Uterus (tissue), 4 donors: ENCODE measurements at places on chromosomes 6 and 20. TPM values are rescaled to one million over a fixed set of nuclear protein-coding genes. Genes with fewer than 3 reads are reported as not detected.
A peak's percentile ranks its signal among the peaks of the same experiment; 100 is the strongest.

GRCh38 chr6:36120539-36120938 is 9.8 kb upstream of the MAPK13 start:
- DNase-seq: no peak

Gene FAM135A
- total RNA-seq: 99.5 TPM

DNA sequence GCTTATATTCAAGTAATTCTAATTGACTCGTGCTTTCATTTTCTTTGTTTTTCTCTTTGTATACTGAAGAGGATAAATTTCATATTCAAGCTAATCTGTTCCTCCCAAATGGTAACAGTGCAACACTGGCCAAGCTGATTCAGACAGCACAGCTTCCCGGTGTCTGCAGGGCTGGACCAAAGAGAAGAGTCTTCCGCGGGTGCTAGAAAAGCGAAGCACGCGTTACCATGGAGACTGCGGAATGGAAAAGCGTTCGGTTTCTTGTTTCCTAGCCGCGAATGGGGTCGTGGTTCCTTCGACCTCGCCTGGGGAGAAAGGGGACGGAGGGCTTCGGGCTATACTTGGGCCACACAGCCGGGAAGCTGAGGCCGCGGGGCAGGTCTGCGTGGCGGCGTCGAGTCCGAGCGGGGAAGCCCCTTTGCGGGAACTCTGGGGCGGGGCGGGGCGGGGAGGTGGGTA is 6.2 kb upstream of the ZNF311 start:
- DNase-seq: peak; percentile 30

DNA sequence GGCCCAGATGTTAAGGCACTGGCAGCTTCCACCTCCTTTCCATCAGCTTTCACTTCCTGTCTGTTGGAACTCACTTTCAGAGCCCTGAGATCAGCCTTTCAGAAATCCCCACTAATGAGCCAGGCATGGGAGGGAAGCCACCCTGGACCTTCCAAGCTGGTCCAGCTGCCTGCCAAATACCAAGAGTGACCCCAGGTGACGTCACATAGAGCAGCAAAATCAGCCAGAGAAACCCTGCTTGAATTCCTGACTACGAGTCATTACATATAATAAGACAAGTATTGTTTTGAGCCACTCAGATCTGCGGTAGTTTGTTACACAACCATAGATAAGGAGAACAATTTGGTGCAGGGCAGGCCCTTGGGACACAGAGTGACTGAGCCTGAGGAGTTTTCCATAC is 556.0 kb upstream of the JAG1 start:
- peak; percentile 32 for DNase-seq

- no peak for DNase-seq
Measured at GRCh38 chr6:27866357-27867050, 45.7 kb downstream of the OR2B2 start.

- no peak for DNase-seq
Measured at GRCh38 chr6:110542311-110543024, 66.1 kb upstream of the SLC22A16 start.

DNA sequence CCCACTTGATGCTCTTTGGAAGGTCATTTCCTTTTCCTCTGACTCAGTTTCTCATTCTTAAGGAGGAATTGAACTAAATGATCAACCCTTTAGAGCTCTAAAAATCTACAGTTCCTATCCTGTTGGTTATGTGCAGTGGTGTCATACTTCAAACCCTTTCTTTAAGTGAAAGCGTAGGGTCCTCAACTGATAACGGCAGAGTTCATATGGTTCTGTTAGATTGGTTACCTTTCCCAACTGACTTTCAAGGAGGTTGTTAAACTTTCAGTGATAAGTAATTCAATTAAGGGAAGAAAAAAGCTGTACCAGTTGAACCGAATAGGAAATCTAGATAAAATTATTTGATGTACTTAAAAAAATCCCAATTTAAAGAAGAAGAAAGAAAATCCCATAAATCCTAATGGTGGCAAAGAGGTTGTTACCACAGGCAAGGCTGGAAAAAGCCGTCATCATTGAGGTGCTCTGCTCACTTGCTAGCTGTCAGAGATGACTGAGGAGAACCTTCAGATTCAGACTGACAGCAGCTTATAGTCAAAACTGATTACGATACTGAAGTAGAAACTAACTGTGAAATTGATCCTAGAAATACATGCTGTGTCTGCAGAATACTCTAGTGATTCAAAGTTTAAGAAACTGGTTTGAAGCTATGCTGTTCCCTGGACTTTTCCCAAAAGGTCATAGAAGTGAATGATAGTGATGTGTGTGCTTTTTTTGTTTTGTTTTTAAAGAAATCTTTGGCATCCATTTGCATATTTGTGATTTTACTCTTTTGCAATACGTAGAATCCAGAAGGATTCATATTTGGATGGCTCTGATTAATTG is 16.2 kb downstream of the TMEM14A start:
- DNase-seq: no peak

Gene HEY2
- total RNA-seq: 9.3 TPM

DNA sequence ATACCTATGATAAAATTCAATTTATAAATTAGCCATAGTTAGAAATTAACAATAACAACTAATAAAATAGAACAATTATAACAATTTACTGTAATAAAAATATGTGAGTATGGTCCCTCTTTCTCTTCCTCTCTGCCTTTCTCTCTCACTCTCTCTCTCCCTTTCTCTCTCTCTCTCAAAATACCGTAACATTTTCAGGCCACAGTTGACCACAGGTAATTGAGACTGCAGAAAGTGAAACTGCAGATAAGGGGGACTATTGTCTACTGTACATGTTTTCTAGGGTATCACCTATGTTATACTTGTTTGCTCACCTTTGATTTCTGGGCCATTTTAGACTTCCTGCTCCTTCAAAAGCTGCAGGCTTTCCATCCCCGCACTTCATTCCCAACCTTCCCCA is 46.8 kb downstream of the LY86 start:
- no peak for DNase-seq

Gene TPX2
- not detected for total RNA-seq

GRCh38 chr6:52846002-52846401 is 5.4 kb upstream of the GSTA5 start:
- DNase-seq: no peak

- DNase-seq: no peak
Measured at GRCh38 chr20:13099676-13100075, 90.9 kb downstream of the SPTLC3 start.

DNA sequence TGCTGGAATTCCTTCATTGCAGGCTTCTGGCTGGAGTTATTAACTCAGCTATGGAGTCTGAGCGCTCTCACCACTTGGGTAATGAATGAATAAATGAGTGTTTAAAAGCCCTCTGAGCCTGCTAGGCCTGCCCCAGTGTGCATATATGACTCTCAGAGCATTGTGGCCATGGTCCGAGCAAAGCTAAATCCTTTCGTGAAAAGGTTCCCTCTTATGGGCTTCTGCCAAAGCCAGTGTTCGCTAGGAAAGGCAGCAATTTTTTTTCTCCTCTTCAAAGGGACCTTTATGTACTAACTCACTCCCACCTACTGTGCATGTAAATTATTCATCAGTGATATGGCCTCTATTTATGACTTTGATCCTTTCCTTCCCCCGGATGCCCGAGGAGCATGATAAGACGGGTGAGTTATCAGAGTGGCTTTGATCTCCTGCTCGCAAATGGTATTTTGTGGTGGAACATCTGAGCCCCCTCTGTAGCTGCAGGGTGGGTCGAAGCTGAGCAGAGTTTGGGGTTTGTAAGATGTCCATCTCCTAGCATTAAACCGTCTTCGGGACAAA is 88.6 kb downstream of the LINC00237 start:
- no peak for DNase-seq

DNA sequence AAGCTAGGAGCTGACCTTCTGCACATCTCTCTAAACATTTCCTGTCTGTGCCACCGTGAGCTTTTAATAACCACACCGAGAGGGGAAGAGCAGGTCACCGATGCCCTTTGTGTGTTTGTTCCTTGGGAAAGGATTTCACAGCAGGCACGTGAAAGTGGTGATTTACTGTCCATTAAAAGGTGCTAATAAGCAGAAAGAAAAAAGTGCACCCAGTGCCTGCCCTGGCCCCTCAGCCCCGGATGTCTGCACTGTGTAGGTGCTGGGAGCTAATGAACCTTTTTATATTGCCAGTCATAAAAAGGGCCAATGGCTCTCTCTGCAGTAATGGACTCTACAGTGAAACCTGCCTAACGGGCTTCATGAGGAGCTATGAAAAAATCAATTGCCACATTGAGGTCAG is 312.6 kb downstream of the C6orf118 start:
- no peak for DNase-seq

GRCh38 chr6:102660303-102660702 is 1266.8 kb downstream of the GRIK2 start:
- no peak for DNase-seq

GRCh38 chr20:18001131-18001921 is 32.5 kb downstream of the MGME1 start:
- DNase-seq: peak; percentile 74

Gene MLN
- total RNA-seq: not detected

Gene NKAPL
- total RNA-seq: not detected

Gene PPIL6
- total RNA-seq: 0.59 TPM

- no peak for DNase-seq
Measured at GRCh38 chr6:110221738-110222137, 41.5 kb downstream of the CDC40 start.

DNA sequence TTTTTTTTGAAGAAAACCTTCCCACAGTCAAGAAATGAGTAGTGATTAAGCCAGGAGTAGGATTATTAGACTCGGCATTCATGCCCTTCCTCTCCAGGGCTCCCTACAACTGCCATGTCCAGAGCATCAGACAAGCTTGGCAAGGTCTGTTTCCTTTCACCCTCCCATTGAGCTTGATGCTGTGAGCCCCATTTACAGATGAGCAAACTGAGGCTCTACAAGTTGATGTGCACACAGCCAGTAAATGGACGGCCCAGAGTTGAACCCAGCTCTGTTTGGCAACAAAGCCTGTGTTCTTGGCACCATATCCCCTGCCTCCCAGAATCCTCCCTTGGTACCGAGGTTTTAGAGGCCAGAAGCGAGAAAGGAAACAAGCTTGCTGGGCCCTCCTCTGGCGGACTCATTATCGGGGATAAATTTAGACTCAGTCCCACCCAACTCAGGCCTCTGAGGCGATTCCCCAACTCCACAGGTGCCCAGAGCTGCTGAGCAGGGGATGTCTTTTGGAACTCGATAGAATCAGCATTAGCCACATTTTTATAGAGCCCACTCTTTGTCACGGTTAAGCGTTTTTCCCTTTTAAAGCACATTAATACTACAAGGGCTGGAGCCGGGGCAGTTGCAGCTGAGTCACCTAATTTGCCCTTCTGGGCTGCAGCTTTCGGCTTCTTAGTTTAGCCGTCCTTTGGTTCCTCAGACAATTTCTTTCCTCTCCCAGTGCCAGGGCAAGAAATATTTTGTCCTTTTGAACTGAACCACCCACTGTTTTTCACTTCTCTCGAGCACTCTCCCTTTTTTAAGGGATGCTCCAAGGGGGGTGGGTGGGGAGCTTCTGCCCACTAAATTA is 23.0 kb upstream of the NFATC2 start:
- no peak for DNase-seq

Gene MAP3K7
- 56.8 TPM for total RNA-seq

GRCh38 chr20:46286977-46287376 is 21.3 kb downstream of the CDH22 start:
- DNase-seq: no peak

DNA sequence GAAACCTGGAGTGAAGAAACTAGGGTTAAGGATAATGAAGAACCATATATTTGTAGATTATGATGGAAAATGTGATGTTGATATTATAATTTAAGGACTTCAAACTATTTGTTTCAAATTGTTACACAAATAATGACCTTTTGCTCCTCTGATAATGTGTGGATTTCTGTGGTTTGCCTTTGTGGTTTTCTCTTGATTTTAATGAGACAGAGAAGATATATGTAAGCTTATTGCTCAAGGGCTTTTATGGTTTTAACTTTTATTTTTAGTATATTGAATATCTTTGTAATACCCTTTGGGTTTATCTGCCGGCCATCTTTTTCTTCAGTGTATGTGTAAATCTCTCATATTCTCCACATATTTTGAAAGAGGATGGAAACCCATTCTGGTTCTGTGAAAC is 362.3 kb downstream of the RIMS1 start:
- DNase-seq: no peak

- peak; percentile 53 for DNase-seq
Measured at GRCh38 chr6:35468980-35469750, 964 bp downstream of the RPL10A start.

GRCh38 chr6:46235242-46235641 is 64.5 kb upstream of the ENPP5 start:
- no peak for DNase-seq

DNA sequence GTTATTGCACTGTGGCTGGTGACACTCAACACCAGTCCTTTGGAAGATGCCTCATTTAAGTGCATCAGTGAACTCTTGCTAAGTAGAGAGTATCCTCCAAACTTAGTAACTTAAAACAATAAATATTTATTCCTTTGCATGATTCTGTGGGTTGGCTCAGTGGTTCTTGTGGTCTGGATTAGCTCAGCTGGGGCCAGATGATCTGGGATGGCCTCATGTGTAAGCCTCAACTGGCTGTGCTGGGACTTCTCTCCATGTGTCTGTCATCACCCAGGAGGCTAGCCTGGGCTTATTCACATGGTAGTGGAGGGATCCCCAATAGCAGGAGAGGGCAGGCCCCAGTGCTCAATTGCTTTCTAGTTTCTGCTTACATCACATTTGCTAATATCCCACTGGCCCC is 8.3 kb downstream of the LRRN4 start:
- DNase-seq: no peak

- no peak for DNase-seq
Measured at GRCh38 chr6:3707024-3707423, 44.5 kb downstream of the PXDC1 start.

Gene ELOVL5
- total RNA-seq: 59.1 TPM

GRCh38 chr6:84618046-84618752 is 146.2 kb downstream of the TBX18 start:
- DNase-seq: no peak

DNA sequence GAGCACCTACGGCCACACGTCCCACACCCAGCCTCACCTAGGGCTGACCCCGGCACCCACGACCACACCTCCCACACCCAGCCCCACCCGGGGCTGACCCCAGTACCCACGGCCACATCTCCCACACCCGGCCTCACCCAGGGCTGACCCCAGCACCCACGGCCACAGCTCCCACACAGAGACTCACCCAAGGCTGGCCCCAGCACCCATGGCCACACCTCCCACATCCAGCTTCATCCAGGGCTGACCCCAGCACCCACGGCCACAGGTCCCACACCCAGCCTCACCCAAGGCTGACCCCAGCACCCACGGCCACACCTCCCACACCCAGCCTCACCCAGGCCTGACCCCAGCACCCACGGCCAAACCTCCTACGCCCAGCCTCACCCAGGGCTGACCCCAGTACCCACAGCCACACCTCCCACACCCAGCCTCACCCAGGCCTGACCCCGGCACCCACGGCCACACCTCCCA is 36.7 kb downstream of the NINL start:
- DNase-seq: no peak

Gene FAM217A
- total RNA-seq: not detected

- DNase-seq: no peak
Measured at GRCh38 chr6:111121789-111122350, 34.6 kb downstream of the SLC16A10 start.

Gene FABP7
- total RNA-seq: not detected

Gene BMP6
- total RNA-seq: 3.2 TPM

DNA sequence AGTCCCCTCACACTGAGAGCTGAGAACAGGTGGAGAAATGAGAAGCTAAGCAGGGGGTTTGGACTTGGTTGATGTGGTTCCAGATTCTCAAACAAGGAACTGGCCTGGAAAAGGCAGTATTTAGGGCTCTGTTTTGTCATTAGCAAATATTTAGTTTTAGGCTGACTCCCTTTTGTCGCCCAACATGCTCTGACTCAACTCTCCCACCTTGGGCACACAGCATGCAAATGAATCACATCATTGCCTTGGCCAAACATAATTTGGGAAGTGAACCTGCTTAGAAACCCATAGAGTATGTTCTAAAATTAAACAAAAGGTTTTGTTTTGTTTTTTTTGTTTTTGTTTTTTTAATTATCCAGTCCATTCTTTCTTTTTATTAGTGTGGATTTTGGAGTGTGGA is 9.5 kb upstream of the UQCC2 start:
- no peak for DNase-seq
